ENCODE measurements at places on chromosomes 7 and 10.
A peak's percentile ranks its signal among the peaks of the same experiment; 100 is the strongest.

DNA sequence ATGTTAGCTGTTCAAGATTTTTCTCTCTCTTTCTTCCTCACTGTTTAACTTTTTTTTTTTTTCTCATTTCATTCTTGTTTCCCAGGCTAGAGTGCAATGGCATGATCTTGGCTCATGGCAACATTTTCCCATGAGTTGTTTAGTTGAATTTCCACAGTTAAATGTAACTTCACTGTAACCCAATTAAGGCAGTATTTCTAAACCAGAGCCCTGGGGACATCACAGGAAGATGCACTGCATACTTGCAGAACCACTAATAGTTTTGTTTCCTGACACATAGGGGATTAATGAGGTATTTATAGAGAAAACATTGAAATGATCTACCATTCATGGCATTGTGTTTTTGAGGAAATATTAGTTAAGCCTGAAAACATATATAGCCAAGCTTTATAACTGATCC is 795.6 kb upstream of the GHITM start:
- no peak for DNase-seq

DNA sequence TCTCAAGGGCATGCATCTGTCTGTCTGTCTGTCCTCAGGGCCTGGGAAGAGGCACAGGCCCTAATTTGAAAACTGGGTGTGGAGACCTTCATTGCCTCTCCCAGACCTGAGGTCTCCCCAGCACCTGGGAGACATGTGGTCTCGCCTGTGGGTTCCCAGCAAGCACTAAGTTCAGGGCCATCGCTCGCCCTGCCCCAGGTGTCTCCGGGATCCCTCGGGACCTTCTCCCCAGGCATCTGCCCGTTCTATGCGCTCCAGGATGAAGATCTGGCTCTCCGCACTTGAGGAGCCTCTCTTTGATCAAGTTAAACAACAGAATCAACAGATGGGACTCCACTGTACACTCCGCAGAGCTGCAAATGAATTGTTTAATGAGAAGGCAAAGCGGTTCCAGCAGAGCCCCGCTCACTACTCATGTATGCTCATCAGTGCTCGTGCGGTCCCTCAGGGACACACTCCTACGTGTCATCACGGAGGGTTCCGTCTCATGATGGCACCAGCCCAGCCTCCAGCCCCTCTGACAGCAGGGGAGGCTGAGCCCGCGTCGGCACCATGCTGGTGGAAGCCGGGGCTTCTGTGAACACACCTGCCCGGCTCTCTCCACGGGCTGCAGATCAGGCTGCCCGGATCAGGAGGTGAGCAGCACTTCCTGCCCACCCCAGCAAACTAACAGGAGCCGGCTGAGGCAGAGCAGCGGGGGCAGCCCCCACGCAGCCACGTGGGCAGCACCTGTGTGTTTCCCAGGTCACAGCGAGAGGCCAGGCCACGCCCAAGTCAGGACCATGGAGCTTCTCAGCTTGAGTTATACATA is 132.8 kb downstream of the TCERG1L start:
- DNase-seq = no peak

DNA sequence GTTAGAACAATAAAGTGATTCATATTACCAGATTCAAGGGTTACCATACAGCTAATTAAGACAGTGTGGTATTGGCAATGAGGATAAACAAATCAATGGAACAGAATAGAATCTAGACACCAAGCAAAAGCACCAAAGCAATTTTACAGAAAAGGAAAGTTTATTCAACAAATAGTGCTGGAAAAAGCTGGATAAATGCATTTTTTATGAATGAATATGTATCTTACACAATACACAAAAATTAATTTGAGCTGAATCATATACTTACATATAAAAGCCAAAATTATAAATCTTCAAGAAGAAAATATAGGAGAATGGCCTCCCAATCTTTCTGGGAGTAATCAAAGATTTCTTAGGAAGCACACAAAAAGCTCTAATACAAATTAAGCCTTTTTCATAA is 220.4 kb upstream of the PTN start:
- no peak for DNase-seq

GRCh38 chr10:12914111-12914510 is 87.4 kb downstream of the CCDC3 start:
- DNase-seq = no peak

DNA sequence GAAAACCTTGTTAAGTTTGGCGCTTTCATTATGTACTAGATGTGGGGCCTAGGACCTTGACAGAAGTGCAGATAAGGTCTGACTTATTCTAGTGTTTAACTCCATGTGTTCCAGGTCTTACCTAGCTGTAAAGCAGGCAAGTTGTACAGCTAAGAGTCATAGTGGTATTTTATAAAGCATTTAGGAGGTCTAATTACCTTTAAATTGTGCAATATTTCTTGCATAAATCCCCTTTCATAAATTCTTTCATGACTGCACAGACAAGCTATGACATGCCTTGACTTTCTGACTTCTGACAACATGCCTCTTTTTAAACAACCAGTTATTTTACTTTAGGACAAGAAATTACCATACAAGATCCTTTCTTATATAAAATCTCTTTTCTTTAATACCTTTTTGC is 151.6 kb upstream of the VSTM2A start:
- no peak for DNase-seq

DNA sequence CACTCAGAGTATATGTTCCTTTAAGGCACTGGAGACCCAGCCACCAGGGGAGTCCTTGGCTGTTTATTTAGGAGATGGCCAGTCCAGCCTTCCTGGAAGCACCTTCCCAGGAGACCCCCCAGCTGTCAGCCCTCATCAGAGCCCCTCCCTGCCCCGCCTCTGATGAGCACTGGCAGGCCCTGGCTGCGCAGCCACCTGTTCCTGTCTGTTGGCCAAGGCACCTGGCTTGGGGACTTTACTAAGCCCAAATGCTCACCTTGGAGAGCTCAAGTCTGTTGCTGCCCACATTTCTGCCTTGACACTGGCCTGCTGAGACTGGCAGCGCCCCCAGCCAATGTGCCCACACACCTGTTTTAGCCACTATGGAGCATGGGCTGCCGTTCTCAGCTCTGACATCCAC is 124.7 kb downstream of the ELMO1 start:
- no peak for DNase-seq

GRCh38 chr10:2488446-2489005 is 578.8 kb upstream of the PFKP start:
- no peak for DNase-seq

DNA sequence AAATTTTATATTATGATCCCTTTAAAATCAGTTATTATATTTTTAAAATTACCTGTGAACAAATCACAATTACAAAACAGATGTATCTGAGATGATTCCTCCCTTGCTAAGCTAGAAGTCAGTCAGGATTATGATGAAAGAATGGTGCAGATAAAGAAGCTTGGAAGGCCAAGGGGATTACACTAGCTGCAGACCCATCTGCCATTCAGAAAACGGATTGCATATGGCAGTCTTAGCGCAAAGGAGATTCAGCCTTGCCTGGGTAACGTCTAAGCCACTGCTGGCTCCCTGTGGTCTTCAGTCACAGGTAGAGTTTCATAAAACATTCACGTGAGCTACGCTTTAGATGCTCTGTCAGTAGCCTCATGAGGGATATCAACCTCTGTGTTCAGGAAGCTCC is 222.2 kb downstream of the POU6F2 start:
- no peak for DNase-seq

GRCh38 chr10:51117794-51118193 is 43.5 kb downstream of the PRKG1 start:
- no peak for DNase-seq

GRCh38 chr7:156780724-156781455 is 112.1 kb downstream of the LMBR1 start:
- no peak for DNase-seq

GRCh38 chr10:34539533-34540315 is 275.4 kb downstream of the PARD3 start:
- no peak for DNase-seq

GRCh38 chr10:44951576-44952226 is 7.9 kb upstream of the RASSF4 start:
- no peak for DNase-seq

DNA sequence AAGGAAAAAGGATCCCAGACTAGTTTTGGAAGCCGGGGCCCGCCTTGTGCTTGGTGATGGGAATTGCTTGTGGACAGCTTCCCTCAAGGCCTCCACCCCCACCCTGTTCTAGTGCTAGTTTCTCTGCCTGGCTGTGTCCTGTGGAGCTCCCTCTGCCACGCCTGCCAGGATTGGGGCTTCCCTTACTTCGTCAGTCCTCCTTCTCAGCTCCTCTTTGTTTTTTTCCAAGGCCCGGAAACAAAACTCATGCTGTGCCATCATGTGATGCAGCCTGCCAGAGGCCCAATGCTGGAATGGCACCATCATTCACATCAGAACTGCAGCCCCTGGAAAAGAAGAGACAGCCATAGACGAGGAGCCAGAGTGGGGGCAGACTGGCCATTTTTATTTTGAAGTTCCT is 11.2 kb downstream of the YKT6 start:
- DNase-seq = no peak

DNA sequence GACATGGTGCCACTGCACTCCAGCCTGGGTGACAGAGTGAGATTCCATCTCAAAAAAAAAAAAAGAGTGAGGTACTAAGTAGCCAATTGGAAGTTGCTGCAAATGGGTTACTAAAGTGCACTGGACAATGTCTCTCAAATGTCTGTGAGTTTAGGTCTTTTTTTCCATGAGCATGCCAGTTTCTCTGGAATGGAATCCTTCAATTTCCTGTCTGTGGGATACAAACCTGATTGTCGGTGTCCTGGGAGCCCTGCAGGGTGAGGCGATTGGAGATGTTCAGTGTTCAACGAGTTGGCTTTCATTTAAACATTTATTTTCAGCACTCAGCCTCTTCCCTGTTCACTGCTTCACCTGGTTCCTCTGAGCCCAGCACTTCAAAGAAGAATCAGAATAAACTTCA is 5.3 kb upstream of the CALD1 start:
- DNase-seq = no peak

DNA sequence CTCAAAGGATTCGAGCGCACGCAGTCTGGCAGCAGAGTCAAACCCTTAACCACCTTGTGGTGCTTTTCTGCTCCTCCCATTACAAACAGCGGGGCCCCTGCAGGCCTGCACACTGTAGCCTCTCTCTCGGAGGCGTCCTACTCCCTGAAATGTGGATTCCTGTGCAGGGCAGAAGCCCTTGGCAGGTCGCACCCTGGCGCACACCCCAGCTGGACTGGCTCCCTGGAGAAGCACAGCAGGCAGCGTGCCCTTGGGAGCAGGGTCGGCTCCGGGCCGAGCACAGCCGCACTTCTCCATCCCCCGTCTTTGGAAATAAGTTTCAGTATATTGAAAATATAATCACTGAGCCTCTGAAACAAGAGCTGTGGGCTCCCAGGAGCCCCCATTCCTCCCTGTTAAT is 144.1 kb downstream of the C10orf105 start:
- DNase-seq = no peak

- DNase-seq = no peak
These were observed 4.7 kb upstream of the HIP1 start for GRCh38 chr7:75743455-75743859.

- no peak for DNase-seq
These were observed 32.7 kb downstream of the LGI1 start for GRCh38 chr10:93790439-93790838.

GRCh38 chr7:96321658-96322372 is at the start of gene SLC25A13:
SLC25A13 (minus strand) TSS chr7:96322098; CDS start chr7:96321956, 142 bp downstream.
- peak; percentile 54 for DNase-seq

GRCh38 chr7:1329966-1330800 is 97.5 kb downstream of the UNCX start:
- no peak for DNase-seq

- DNase-seq = no peak
These were observed 622.5 kb downstream of the ANKRD7 start for GRCh38 chr7:118846977-118847376.

- no peak for DNase-seq
These were observed 2.9 kb upstream of the GDI2 start for GRCh38 chr10:5816170-5816569.

DNA sequence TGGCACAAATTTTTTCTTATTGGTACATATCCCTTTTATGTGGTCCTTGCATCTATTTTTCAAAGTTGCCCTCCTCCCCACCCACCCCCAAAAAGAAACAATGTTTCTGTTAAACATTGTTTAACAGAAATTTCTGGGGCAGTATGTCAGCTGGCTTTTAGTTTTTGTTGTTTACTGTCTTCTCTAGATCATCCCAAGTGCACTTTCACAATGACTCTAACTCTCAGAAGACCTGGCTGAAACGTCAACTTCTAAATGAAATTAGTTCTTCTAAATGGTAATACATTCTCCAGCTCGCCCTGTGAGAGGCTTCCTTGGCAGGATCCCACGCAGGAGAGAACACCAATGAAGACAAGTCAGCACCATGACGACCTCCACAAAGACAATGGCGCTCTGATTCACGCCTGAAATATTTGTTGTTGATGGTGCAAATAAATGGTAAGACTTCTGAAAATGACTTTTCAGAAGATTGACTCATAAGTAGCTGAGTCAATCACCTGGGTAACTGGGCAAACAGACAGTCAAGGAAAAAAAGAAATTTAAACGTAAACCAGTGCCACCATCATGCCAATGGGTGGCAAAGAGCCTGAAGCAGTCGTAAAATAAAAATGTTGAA is 293.7 kb downstream of the FZD1 start:
- DNase-seq = no peak

GRCh38 chr7:81004098-81004497 is 85.2 kb upstream of the SEMA3C start:
- no peak for DNase-seq

- DNase-seq = no peak
These were observed 291.9 kb downstream of the SH2D4B start for GRCh38 chr10:80829562-80829961.

DNA sequence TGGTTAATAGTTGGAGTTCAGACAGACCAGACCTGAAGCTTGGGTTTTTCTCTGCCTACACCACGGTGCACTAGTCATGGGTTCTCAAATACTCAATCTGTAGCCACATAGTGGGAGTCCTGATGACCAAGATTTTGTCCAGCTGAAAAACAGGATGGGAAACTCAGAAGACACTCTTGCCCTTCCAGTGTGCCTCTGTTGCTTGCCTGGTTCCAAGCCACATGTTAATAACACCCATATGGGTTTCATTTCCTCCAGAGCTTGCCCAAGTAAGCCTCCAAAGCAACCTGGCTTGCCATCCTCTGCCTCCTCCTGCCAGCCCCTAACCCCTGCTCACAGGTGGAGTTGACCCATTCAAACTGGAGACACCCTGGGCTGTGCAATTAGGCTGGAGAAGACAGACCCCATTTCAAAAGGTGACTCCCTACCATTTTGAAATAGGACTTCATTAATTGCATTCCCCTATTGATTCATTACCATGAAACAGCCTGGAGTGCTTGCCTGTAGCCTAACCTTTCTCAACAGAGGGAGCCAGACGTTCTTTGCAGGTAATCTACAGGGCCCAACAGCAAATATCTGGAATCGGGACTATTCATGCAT is 108.0 kb upstream of the HABP2 start:
- DNase-seq = no peak

Measured in activated T-cell treated with anti-CD3 and anti-CD28 coated beads for 24 hours (primary cell).